ENCODE measurements at places on chromosomes 1 and 21.

DNA sequence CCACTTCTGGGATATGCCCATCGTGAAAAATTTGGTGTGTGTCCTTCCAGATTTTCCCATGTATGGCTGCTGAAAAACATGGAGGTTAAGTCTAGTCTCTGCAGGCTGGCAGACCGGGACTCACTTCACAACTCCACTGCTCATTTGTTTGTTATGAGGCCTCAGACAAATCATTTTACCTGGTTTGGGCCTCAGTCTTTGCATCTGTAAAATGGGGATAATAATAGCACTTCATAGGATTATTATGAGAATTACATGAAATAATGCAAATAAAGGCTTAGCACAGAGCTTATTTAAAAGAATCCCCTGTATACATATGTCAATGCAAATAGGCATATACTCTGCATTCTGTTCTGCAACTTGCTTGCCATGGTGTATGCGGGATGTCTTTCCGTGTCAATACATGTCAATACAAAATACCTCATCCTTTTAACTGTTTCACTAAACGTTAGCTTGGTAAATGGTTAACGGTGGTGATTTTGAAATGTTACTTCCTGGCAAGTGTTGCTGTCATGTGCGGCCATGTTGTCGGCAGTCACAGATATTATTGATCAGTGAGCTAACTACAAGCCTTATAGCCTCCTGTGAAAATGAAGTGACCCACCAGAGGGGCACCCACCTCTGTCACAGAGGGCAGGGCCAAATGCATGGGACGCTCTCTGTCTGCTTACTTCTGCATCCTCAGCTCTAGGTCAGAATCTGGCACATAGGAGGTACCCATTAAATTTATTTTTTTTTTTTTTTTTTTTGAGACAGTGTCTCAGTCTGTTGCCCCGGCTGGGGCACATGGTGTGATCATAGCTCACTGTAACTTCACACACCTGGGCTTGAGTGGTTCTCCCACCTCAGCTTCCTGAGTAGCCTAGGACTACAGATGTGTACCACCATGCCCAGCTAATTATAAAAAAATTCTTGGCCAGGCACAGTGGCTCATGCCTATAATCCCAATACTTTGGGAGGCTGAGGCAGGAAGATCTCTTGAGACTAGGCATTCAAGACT lies 4.3 kb downstream of the LCK start:
- no peak for DNase-seq

DNA sequence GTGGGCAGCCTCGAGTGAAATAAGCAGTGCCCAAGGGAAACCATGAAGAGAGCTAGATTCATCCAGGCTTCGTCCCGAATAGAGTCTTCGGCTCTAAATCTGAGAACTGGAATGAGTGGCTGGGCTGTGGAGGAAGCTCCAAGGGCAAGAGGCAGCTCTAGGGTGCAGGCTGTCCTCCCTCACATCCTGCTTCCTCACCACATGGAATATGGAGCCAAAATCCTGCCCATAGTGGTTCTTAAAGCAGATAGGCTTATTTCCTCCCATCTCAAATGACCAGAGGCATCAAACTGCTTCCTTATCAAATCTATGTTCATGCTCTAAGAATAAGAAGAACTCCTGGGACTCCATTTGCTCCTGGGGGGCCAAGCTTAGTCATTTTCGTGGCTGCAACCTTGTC lies 2.5 kb downstream of the IL24 start:
- DNase-seq, result no peak

DNA sequence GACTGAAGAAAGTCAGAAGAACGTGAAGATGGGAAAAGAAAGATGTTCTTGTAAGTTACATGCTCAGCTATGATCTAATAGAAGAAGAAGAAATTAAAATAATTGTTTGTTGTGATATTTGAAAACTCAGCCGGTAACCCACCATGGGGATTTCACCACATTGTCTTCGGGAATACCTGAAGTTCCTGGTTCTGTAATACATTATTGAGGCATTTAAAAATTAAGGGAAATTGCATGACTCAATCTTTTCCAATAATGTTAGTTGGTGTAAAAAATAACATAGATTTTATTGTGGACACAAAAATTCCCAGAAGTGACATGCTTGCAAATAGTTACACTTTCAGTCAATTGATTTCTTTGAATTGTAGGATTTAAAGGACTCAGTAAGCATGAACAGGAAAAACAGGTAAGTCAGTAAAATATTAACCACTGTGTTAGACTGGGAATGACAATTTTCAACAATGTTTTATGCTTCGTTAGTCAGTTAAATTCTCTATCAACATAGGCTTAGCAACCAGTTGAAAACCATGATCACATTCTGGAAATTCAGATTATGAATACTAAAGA lies 745.1 kb downstream of the LTN1 start:
- no peak for DNase-seq

DNA sequence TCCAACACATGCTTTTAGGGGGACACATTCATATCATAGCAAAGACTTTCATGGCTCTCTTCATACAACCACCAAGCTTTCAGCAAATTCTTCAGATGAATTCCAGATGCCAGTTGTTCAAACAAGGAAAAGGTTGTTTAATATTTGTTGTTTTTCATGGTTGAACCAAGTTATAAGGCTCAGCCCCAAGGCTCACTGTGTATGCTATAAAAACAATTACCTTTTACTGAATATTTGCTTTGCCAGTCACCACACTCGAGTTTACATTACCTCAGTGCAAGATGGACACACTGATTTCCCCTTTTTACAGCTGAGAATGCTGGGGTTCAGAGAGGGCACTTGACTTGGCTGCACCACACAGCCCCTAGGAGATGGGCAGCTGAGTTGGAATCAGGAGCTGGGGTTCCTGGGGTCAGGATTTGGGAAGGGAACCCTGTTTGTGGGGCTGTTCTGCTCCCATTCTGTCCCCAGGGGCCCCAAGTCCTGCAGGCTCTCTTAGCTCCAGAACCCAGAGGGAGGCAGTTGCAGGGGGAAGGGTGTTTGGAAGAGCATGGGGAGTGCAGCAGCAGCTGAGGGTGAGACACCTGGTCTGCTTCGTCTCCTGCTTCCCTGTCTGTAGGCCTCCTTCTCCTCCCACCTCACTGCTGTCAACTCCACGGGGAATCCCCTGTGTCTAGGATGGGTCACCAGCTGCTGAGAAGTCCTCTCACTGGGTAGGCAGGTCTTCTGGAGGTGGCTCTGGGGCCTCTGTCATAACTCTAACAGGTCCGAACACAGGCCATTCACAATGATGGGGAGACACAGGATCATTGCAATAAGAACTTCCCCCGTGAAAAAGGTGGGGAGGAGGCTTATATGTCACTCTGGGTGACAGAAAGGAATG lies 12.8 kb upstream of the TMPRSS2 start:
- DNase-seq, result no peak

GRCh38 chr1:208557046-208557722 lies 313.0 kb upstream of the PLXNA2 start:
- DNase-seq, result peak; percentile 73

DNA sequence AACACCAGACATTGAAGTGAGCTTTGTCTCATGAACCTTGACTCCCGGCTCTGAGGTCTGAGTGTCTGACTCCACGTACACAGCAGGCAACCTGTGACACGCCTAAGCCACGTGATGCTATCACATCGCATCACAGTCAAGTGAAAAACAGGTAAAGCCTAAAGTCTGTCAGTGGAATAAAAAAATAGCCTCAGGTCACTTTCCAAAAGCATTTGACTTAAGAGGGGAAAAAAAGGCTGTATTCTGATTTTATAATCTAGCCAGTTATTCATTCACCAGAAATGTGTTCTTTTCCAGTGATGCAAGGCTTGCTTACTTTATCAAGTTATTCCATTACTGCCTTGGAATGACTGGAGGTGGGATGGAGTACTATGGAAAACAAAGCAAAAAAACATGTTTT lies 163.2 kb upstream of the HMCN1 start:
- DNase-seq, result no peak

DNA sequence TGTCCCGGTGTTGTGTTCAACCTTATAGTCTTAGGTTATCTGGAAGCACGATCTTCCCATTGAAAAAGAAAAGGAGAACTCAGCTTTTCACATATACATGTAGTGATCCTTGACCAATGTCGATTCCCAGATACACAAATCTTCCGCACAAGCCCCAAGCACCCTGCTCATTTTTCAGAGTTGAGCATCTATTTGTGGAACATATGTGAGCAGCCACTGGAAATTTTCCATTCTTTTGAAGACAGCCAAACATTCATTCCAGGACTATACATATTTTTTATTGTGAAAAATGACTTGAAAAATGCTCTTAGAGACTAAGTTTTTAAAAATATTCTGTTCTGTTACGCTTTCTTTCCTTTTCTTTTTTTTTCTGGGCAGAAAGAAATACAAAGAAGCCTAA lies 371.9 kb downstream of the RGS7 start:
- DNase-seq, result no peak

- DNase-seq, result no peak
Observed at GRCh38 chr1:115308969-115309368, 29.1 kb downstream of the NGF start.

DNA sequence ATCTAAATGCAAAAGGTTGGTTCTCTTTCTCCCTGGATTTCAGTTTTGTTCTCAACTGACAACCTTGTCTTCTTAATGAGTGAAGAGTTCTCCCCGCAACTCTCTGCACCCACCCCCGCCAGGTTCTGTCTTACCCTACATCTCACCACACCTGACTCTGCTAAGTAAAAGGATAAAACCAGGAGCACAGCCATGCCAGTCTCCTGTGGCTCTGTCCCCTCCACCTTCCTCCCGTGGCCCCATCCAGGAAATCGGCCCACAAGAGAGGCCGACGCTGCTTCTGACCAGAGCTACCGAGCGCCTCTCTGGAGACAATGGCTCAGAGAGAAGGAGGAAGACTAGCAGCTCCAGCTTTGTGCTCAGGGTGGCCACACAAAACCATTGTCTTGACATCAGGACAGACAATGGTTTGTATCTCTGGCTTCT lies 72.2 kb downstream of the PLEKHA6 start:
- peak; percentile 29 for DNase-seq

DNA sequence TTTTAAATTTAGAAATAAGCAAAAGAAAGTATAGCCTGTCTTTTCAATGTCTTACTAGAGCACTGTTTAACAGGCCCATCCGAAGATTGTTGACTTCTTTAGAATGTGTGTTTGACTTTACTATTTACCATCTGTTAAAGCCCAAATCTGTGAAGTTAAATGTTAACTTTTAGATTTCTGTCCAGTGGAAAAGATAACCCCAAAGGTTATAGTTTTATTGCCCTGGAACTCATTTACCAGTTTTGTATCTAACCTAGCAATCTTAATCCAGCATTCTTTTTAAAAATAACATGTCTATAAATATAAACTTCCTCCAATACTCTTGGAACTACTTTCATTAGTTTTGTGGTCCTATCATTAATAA lies 37.9 kb downstream of the SNRPE start:
- DNase-seq, result no peak

GRCh38 chr1:54743416-54744226 lies 20.7 kb downstream of the PARS2 start:
- DNase-seq, result no peak

GRCh38 chr21:28636752-28637691 lies 355.7 kb downstream of the LTN1 start:
- DNase-seq, result no peak

DNA sequence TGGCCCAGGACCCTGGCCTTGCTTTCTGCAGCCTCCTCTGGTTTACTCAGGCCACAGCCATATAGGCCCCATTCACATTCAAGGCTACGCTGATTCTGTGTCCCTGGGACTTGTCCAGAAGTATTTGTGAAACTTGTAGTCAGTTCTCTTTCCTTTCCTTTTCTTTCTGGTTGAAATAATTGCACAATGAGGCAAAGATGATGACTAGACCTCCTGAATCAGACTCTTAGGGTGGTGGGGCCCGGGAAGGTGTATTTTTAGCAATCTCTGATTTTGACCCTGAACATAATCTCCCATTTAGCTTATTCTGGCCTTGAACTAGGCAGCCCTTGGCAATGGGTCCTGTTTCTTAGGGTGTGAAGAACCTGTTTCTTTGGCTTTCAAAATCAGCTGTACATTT lies 39.9 kb downstream of the STUM start:
- no peak for DNase-seq

DNA sequence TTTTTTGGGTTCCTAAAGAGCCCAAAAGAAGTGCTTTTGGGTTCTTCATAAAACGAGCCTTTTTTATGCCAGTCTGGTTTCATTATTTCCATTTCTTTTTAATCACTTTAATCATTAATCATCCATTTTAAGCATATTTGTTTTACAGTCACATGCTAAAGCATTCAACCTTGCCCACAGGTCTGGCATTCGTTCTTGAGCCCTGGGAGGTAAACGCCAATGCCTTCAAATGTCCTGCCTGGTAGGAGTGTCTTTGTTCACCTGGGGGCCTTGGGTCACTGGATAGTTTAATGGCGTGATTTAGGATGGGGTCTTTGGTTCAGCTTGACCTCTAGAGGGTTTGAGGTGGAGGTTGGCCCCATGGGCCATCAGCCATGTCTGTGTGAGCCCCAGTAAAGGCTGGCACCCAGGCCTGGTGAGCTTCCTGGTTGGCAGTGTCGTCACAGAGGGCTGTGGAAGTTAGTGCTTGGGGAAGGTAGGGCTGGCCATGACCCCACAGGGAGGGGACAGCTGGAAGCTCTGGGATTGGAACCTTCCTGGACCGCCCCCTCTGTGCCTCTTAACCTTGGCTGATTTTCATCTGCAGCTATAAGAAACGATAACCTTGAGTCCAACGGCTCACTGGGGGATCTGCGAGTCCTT lies 20.2 kb downstream of the C1orf174 start:
- no peak for DNase-seq

DNA sequence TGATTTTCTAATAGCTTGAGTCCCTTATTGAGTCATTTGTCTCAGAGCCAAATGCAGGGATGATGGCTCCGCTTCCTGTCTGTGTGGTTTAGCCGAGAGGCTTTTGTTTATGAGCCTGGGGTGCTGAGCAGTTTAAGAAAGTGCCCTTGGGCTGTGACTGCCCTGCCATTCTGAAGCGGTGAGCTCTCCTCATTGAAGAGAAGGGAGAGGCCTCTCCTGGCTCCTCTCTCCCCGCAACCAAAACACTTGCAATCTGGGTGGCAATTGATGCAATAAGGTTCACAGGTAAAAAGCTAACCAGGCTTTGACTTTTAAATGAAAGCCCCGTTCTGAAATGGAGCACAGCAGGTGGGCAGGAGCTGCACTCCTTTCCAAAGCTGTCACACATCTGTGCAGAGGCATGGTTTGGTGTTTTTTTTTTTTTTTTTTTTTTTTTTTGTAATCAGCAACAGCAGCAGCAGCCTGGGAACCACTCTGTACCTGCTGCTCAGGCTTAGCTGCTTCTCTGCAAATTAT lies 403.7 kb downstream of the SIPA1L2 start:
- no peak for DNase-seq

DNA sequence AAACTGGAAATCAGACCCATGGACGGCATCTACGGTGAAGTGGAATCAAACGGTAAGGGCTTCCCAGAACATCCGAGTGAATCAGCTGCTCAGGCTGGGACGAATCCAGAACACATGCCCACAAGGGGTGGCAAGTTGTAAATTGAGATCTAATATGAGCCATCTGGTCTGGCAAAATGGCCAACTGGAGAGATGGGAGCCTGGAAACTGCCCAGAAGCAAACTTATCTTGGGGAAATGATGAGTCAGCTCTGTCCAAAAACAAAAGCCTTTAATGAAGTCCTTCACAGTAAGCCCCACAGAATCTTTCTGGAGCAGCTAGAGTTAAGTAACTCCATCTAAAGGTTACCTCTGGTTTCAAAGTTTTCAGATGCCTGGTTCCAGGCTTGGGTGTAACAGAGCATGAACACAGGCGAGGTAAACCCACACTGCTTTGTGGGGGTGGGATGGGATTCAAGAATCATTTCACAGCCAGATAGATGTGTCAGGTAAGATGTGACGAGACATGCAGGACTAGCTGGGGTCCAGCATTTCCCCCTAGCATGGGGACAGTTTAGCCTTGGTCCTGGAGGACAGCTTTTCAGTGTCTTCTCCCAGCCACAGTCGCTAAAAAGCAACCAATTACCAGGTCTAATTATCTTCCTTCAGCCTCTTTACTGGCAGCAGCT lies 10.5 kb upstream of the SRP9 start:
- no peak for DNase-seq

Data from SK-N-DZ (cell line).